Cardiac fibroblast (primary cell): ENCODE measurements at places on chromosomes 16 and 17.

GRCh38 chr17:82775001-82775823, 23.3 kb downstream of the TBCD start:
- peak; percentile 52 for DNase-seq

DNA sequence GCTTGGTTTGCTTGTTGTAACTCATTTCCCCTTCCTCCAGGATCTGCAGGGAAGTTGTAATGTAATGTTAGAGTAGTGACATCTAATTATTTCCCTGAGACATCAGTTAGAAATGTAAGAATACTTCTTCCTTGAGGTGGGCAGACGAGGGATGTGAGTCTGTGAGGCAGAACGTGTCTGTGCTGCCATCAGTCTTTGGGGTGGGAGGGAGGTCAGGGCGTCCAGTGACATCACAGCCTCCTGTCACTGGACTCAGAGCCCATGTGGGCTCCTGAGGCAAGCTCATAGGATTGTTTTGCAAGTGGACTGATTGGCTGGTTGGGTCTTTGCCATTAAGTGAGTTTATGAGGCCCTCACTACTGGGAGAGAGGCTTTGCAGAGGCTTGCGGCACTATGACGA, 188.8 kb downstream of the CCDC182 start:
- no peak for DNase-seq

DNA sequence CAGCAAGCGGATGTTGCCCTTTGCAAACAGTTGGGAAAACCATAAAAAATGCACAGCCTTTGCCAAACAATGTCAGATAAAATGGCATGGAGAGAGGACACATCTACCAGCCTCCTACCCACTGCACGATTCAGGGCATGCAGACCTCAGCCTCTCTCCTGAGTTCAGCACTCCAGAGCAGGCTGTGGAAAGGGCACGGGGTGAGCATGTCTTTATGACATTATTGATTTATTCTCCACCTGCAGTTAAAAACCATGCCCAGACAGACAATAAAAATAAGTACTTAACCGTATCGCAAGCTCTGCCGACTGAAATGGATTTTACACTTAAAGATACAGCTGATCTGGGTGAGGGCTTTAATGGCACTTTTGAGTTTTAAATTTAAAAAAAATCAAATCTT, 127.1 kb downstream of the MAF start:
- DNase-seq, result no peak

DNA sequence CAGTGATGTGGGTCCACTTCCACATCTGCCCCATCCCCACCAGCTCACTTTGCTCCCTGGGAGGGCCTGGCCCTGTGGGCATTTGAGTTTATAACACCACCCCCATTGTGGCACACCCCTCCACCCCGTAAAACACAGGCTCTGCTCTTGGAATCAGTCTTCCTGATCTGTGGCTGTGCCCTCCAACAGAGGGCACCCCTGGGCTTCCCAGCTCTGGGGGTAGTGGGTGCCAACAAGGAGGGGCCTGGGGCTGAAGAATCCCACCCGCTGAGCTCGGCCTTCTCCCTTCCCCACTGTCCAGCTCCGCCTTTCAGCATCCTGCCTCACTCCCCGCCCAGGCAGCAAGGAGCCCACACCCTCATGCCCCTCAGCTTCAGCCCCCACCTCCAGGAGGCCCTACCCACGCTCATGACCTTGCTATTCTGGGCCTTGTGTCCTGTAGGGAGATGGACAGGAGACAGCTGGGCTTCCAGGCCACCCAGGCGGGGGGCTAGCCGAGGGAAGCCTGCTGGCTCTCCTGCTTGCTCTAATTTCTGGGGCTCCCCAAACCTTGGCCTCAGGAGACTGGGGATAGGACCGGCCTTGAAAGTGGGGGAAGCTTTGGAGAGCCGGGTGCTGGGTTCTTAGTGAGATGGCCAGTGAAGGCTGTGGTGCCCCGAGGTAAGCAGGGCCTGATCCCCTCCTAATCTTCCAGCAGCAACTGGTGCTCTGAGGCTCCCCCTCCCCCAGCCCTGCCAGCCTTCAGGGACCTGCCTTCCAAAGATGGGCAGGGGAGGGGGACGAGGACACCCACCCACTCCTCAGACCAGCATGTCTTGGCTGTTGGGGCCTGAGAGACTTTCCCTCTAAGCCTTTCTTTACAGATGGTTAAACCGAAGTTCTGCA, 2.9 kb upstream of the ATP2A1 start:
- DNase-seq, result no peak

DNA sequence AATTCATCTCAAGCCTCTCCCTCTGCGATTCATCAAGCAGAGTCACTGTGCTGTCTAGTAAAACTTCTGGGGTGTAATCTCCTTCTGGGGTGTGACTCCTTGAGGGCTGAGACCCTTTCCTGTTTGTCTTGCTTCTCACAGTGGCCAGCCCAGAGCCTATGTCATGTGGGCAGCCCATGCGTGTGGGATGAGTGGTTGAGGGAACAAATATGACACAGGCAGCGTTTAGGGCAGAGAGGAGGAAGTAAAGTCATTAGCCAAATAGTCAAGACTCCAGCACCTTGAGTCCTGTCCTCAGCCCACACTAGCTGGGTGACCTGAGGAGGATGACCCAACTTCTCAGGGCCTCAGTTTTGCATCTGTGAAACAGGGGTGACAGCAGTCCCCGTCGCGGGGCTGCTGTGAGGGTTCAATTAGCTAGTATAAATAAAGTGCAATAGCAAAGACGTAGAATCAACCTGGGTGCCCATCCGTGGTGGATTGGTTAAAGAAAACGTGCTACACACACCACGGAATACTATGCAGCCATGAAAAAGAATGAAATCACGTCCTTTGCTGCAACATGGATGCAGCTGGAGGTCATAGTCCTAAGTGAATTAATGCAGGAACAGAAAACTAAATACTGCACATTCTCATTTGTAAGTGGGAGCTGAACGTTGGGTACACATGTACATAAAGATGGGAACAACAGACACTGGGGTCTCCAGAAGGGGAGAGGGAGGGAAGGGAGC, 4.5 kb upstream of the ITGAX start:
- DNase-seq, result no peak

DNA sequence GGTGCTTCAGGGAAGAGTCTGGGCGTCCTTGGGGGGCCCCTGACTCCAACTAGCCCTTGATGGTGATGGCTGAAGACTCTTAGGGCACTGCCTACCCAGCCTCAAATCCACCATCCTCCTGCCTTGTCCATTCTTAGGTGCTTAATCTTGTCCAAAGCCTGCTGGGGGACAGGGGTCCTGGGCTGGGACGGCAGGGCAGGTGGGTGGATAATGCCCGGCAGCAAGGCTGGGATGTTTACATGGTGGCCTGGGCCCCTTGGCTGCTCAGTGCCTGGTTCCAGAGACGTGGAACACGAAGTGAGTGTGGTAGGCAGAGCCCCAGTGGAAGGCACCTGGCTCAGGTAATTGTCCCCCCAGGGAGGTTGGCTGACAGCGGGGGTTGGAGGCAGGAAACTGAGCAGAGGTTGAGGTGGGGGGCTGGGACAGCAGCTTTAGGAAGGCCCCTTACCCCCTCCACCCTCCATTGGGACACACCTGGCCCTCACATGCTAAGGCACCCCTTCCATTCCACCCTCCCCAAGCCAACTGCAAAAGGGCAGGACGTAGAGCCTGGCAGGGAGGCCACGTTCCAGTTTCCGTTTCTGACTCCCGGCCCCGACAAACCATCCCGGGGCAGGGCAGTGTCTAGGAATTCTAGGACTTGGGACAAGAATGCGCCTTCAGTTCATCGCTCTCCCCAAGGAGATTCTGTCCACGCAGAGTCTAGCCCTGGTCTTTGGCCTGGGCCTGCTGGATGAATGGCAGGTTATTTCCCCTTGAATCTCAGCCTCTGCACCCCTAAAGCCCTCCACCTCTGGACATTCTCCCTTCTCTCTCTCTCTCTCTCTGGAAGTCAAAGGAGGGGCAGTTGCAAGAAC, 1.9 kb downstream of the FOXJ1 start:
- DNase-seq, result no peak

DNA sequence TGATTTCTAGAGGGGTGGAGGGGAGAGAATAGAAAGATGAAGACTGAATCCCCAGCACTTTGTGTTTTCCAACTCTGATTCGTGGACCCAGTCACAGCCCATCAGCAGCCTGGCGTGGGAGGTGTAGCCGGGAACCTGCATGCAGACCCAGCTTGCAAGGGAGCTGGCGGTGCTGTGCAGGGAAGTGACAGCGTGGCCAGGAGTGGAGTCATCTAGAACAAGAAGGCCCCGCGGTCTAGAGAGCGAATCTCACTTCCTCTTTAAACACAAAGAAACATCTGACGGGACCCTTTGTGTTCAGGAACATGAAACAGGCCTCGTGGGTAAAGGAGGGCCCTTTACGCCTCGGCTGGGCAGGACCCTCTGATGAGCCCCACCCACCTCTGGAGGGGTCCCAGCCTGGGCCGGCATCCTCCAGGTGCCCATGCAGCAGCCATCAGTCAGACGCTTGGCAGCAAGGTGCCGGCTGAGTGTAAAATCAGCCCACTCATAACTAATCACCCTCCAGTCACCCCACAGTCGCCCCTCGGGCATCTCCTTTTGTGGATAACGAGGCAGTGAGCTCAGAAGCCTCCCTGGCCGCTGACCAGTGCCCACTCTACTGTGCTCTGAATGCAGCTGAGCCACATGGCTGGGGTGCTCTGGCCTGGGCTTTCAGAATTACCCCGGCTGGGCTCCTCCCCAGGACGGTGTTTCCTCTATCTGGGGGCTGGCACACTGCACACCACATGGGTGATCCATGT, 4.4 kb downstream of the SNAI3 start:
- DNase-seq, result no peak

- DNase-seq, result peak; percentile 76
Measured at GRCh38 chr17:20926532-20926931, 116.3 kb downstream of the USP22 start.

- peak; percentile 91 for DNase-seq
Measured at GRCh38 chr16:85514598-85515318, 98.4 kb upstream of the GSE1 start.

DNA sequence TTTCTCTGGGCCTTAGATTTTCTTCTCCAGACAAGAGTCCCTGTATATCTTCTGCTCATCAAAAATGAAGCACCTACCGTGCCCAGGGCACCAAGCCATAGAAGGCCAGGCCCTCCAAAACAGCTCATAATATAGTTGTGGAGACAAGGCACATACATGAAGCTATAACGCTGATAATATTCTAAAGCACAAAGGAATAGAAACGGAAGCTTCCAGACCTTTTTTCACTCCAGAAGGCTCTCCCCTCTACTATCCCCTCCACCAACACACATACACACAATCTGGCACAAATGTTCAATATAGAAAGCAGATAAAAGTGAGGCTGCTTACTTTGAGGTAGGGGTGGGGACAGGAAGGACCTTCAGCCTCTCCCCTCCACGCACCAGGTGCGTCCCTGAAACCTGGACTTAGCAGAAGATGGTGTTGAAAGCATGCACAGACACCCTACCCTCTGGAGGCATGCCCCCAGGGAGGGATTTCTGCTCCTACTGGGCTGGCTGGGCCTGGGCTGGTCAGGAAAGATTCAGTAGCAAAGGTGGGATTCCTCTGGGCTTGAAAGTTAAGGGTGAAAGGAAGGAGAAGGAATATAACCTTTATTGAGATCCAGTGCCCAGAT, 14.1 kb upstream of the SUPT4H1 start:
- DNase-seq, result no peak

- DNase-seq, result no peak
Measured at GRCh38 chr17:9520649-9521048, 55.0 kb downstream of the STX8 start.

GRCh38 chr17:2107506-2107905, 52.6 kb downstream of the HIC1 start:
- DNase-seq, result no peak

DNA sequence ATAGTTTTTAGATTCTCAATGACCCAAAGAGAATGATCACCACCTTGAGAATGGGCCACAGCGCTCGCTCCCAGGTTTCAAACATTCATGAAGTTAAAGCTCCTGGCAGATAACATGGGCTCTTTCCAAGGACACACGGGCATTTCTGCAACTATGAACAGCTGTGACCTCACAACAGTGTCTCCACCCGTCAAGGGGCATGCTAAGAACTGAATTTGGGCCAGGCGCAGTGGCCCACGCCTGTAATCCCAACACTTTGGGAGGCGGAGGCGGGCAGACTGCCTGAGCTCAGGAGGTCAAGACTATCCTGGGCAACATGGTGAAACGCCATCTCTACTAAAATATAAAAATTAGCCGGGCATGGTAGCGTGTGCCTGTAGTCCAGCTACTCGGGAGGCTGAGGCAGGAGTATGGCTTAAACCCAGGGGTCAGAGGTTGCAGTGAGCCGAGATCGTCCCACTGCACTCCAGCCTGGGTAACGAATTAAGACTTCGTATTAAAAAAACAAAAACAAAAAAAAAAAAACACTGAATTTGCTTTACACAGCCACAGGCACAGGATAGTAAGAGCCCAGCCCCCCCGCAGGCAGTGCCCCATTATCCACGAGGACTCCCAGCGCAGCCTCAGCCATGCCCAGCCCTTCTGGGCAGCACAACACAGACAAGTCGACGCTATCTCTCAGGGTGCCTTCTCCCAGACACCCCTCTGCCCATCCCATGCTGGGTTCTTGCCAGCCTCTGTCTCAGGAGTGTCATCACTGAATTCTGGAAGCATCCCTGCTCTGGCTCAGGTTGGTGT, 7.2 kb downstream of the USP7 start:
- DNase-seq, result no peak

- no peak for DNase-seq
Measured at GRCh38 chr17:52546493-52546892, 388.0 kb upstream of the CA10 start.

DNA sequence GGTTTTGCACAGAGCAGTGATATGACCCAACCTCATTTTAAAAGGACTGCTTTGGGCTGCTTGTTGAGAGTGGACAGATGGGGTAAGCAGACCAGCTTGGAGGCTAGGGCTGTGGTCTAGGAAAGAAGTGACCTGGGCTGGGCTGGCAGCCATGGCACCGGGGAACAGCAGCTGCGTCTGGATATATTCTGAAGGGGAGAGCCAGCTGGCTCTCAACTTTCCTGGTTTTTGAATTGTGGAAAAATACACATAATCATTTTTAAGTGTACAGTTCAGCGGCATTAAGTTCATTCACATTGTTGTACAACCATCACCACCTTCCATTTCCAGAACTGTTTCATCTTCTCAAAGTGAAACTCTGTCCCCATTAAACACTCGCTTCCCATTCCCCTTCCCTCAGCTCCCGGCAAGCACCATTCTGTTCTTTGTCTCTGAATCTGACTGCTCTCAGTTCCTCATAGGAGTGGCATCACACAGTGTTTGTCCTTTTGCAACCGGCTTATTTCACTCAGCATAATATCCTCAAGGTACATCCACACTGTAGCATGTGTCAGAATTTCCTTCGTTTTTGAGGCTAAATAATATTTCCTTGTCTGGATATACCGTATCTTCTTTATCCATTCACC, 113.2 kb downstream of the SPECC1 start:
- DNase-seq, result no peak

DNA sequence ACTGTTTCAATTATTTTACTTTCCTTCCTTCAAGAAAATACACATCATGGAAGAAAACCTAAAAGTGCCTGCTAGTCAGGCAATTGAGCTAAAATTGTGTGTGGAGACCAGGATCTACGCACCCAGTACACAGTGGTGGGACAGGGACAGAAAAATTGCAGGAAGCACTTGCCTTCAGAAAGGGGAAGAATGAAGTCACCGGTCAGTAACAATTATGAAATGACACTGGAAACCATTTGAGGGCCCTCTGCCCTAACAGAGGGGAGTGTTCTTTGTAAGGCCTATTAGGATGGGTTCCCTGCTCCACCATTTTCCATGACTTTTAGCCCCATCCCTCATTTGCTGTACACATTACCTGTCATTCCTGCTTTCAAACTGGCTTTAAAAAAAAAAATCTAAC, 4.5 kb upstream of the PHAF1 start:
- no peak for DNase-seq
